ENCODE measurements at places on chromosomes 4 and X.

DNA sequence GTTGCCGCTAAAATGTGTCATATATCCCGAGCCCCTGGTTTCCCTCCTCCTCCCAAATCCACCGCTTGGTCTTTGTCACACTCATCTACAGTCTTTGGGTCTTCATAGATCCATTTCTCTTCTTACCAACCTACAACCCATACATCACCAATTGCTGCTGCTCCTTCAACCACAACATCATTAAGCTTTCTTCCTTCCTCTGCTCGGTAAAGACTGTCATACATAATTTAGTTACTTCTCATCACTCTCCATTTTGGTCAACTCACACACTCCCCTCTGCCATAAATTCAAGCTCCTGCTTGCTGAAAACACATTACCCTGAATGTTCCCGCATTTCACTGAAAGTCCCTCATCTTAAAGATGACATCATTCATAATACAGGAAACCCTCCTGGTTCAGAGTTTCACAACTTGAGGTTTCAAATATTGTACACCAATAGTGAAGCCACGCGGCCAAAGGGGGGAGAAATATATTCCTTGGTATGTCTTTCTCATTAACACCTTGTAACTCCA, 1.7 kb upstream of the DCTD start:
- DNase-seq: peak; percentile 46

DNA sequence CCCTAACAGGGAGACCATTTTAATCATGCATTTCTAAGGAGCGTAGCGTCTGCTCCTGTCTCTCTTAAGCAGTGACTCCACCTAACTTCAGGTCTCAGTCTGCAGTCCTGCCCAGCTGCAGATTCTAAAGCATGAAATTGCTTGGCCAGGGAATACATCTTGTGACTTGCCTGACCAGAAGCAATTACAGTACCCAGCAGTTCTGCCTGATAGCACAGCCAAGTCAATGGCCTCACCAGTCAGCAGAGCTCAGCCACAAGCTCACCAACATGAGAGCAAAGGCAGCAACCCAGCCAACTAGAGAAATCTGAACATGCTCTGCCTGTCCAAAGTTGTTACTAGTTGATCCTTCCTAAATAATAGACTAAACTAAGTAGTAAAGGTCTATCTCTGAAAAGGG, 2011.9 kb upstream of the PCDH10 start:
- no peak for DNase-seq

- DNase-seq: no peak
Observed at GRCh38 chr4:153137677-153138630, 66.3 kb upstream of the TRIM2 start.

- DNase-seq: no peak
Observed at GRCh38 chr4:186819342-186820086, 95.9 kb upstream of the FAT1 start.

DNA sequence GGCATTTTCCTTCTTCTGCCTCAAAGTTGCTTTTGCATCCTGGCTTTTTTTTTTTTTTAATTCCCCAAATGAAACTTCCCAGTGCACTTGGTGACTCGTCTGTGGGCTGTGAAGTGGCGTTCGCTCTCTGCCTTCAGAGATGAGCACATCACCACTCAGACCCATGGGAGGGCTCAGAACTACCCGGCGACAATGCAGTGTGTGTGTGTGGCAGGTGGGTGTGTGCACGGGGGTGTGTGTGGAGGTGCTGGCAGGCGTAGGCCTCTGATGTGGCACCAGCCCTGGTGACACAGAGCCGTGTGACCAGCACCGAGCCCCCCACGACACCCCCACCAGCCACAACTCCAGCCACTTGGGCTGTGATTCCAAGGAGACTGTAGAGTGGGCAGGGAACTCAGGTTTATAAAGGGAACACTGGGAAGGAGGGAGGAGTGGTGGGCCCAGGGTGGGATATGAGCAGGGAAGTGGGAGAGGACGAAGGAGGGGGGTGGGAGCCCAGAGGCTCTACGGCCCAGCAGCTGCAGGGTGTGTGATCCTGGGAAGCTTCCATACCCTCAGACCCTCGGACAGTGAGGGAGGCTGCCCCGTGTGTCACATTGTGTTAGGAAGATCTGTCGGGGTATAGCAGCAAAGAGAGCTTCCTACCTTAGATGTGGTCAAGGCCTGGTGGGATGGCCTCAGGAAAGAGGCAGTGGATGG, 6.0 kb upstream of the WFS1 start:
- no peak for DNase-seq

GRCh38 chr4:173025131-173025530, 143.5 kb upstream of the GALNT7 start:
- no peak for DNase-seq

DNA sequence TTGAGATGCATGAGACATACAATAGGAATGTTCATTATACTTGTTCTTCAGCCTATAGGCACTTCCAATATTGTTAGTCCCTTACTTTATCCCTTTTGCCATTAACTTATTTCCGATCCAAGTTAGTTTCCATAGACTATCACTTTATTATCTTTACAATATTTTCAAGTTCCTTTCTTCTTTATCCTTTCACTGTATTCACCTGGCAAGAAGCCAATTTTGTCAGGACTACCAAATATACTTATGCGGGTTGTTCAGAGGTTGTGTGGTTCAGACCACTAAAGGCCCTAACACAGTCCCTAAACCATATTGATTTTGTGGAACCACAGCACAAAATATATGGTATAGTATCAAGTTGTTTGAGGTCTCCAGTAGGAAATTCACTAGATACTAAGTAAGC, 245.0 kb upstream of the HTR2C start:
- no peak for DNase-seq

GRCh38 chrX:103607364-103608305, at the start of gene TCEAL3:
TSS of gene TCEAL3 (plus strand) at chrX:103607963. CDS start at chrX:103609065, 1,102 bp downstream.
- DNase-seq: peak; percentile 37

- no peak for DNase-seq
Observed at GRCh38 chr4:82975792-82976191, 34.8 kb downstream of the LIN54 start.

- DNase-seq: no peak
Observed at GRCh38 chr4:116585246-116585645, 500.1 kb downstream of the TRAM1L1 start.

DNA sequence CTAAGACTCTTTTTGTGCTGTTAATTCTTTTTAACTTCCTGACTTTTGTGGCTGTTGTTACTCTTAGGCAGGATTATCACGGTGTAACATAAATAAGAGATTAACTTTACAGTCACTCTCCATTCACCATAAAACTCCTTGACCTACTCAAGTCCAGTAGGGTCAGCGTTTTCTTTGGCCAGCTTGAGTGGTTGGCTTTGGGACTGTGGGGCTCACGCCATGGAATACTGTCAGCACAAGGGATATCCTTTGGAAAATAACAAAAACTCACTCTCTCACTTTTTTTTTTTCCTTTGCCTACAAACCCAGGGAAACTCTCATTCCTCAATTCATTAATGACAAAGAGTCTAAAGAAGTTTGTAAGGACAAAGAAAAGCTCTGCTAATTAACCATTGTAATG, 89.4 kb upstream of the TLL1 start:
- DNase-seq: no peak

GRCh38 chrX:11591723-11592346, 73.9 kb downstream of the ARHGAP6 start:
- no peak for DNase-seq

GRCh38 chr4:10086506-10087120, 30.0 kb downstream of the WDR1 start:
- DNase-seq: no peak

DNA sequence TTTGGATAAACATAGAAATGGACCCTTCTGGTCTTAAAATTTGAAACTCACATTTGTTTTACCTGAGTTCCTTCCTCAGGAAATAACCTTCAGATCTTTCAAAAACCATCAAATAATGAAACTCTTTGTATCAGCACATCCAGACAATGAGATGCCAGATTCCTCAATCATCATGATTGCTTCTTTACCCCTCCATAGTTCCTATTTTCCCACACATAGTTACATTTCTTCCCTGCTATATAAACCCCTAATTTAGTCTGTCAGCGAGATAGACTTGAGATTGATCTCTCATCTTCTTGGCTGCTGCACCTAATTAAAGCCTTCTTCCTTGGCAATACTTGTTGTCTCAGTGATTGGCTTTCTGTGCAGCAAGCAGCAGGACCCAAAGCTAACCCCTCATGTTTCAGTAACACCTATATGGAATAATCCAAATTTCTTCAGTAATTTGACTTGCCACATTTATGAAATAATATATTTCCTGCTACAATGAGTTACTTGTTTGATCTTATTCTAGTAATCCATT, 83.9 kb upstream of the BANK1 start:
- no peak for DNase-seq

- no peak for DNase-seq
Observed at GRCh38 chrX:141221611-141222010, 20.7 kb downstream of the SPANXC start.

DNA sequence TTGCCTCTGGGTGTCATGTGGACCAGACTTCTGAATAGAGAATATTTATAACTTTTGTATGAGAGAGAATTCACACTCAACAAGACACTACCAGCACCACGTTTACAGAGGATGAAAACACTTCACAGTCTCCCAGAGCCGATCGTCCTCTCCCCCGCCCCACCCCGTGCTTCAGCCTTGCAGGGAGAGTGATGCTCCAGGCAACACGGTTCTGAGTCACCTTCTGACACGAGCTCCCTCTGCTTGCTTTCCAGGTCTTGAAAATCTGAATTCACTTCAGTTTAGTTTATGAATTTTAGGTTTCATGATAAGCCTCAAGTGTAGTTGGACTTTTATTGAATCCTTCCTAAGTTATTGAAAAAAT, 59.8 kb downstream of the CPLX1 start:
- no peak for DNase-seq

DNA sequence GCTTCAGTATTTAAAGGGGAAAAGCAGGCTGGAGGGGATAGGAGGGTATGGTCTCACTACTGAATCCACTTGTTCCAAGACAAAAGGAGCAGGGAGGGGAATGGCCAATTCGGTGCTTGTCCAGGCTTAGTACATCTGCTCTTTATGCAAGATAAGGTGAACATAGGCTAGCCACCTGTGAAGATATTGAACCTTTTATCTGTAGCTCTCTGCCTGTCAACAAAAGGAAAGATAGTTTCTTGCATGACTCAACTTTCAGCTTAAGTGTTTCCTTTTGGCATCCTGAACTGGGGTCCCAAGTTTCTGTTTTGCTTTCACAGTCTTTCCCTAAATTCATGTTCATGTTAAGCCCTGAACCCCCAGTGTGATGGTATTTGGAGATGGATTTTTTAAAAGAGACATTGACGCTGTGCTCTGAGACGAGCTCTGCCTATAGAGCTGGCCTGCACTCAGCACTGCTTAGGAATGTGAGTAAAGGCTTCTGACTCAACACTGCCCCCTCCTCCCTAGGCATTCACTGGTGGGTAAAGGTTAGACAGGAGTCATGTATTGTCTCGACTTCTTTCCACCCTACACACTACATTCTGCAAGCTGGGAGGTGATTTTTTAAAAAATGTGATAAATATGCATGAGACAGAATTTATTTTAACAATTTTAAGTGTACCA, 28.2 kb downstream of the FAM149A start:
- no peak for DNase-seq

DNA sequence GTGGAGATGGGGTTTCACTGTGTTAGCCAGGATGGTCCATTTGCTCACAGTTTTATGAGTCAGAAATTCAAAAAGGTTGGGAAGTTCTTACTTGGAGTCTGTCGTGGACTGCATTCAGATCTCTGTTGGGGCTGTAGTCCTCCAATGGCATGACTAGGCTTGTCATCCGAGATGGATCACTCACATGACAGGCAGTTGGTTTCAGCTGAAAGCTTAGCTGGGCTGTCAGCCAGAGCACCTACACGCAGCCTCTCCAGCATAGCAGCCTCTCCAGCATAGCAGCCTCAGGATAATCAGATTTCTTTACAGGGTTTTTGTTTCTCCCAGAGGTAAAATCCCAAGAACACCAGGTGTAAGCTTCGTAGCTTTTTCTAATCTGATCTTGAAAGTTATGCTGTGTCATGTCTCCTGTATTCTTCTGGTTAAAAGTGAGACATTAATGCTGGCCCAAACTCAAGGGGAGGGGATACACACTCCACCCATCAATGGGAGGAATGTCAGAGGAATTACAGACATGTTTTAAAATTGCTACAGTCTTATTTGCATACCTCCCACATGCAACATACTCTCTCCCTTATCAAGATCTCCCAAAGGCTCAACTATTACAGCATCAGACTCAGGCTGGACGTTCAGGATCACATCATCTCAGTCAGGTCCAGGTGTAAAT, 31.6 kb upstream of the SOD3 start:
- no peak for DNase-seq

DNA sequence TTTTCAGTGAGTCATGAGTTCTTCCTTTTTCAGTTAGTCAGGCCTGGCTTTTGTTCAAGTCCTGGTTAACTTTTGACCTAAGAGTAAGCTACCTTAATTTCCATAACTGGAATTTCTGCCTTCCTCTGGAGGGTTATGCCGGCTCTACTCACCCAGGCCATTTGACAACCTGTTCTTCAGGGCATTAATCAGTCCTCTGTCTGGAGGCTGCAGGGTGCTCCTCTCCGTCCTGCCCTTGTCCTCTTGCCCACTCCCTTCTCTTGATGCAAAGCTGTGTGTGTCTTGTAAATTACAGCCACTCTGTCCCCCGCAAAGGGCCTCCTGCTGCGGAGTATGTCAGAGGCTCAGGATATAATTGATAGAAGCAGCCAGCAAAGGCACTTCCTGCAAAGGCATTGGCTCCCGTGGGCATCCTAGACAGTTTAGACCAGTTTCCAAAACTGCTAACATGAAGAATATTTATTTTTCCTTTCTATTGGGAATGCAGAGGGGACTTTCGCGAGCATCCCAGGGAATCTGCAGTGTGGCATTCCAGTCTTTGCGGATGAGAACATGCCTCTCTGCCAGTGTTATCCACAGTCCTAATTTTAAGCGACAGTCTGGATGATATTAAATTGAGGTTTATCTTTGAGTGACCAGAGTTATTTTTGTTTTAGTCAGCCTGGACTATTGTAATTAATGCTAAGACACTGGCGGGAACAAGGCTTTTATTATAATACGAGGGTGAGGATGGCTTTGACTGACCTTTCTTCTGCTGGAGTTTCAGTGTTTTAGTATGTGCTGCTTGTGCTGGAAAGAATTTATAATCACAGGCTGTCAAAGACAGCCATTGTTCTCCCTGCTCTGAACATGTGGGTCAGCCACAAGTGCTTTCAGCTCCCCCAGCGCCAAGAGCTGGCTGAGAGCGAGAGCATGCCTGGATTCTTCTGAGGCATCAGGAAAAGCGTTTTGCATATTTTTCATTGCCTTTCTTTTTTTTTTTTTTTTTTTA, 74.2 kb downstream of the LIMCH1 start:
- no peak for DNase-seq

- DNase-seq: no peak
Observed at GRCh38 chr4:165355900-165356300, 22.9 kb upstream of the CPE start.

DNA sequence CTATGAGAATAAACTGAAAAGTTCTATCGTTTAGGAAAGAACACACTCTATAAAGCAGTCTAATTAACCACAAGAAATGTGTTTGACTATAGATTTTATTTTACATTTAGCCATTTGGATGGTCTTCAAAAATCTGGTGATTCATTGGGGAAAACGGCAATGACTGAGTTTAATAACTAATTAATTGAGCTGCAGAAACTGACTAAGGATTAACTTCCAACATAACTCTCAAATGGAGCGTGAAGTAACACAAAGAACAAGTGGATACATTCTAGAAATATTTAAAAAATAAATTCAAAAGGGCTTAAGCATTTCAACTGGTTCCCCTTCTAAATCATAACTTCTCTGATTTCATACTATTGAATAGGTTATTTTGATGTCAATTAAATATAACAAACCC, 1582.4 kb downstream of the PCDH18 start:
- DNase-seq: no peak

- DNase-seq: no peak
Observed at GRCh38 chr4:180437601-180438000, 1805.6 kb upstream of the TENM3 start.
